ENCODE measurements at places on chromosomes 12 and 14.

- DNase-seq = no peak
These were observed 284.6 kb downstream of the TMEM132D start for GRCh38 chr12:129619271-129619670.

- DNase-seq = no peak
These were observed 189.4 kb upstream of the FBXO33 start for GRCh38 chr14:39621678-39622077.

- DNase-seq = no peak
These were observed at the start of gene TMEM132D for GRCh38 chr12:129903956-129904829. Gene TMEM132D, minus strand, starts transcription at chr12:129904025.

GRCh38 chr14:66069830-66070541 lies 416.2 kb upstream of the CCDC196 start:
- peak; percentile 81 for DNase-seq

GRCh38 chr12:30753233-30753632 lies 1.5 kb downstream of the CAPRIN2 start:
- no peak for DNase-seq

- no peak for DNase-seq
These were observed 50.0 kb downstream of the PPFIBP1 start for GRCh38 chr12:27573972-27574371.

DNA sequence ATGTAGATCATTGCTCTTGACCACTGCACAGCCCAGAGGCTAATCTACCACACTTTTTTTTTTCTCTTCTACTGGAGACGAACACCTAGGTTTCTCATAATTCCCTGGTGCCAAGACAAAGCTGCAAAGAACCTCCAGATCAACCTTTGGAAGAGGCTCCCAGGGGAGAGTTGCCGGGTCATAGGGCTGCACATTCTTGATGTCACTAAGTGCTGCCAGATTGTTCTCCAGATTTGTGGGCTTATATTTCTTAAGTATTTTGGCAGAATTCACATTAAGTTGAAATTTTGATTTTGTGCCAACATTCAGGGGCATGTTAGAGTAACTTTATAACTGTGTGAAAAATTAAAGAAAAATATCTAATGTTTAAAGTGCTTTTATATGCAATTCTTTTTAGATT lies 13.5 kb upstream of the PDZRN4 start:
- no peak for DNase-seq

GRCh38 chr14:38522724-38523123 lies 266.8 kb upstream of the CLEC14A start:
- no peak for DNase-seq

GRCh38 chr14:61444215-61444768 lies 122.9 kb downstream of the PRKCH start:
- no peak for DNase-seq

GRCh38 chr14:75333606-75334548 lies 55.2 kb downstream of the FOS start:
- DNase-seq = no peak

- DNase-seq = peak; percentile 23
These were observed 190.7 kb downstream of the DUSP6 start for GRCh38 chr12:89161557-89161956.

- no peak for DNase-seq
These were observed 53.6 kb upstream of the TRAF3 start for GRCh38 chr14:102723650-102724049.

DNA sequence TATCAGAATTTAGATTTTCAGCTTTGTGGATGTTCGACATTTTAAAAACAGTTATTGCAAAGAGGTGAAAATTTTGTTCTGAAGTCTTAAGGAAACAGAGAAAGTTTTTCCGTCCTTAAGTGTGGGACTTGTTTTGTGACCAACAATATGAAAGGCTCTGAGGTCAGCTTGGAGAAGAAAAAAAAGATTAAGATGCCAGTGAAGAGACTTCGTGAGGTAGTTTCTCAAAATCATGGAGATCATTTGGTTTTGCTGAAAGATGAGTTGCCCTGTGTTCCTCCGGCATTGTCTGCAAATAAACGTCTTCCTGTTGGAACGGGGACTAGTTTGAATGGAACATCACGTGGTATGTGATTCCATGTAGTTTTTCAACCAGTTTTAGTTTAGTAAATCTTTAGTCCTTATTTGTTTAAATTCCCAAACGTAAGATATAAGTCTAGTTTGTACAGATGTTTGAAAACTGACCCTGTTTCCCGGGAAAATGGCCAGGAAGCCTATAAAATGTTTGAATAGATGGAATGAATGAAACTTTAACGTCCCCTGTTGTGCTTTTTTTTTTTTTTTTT lies 682 bp downstream of the KIAA0586 start:
- DNase-seq = peak; percentile 18

- DNase-seq = no peak
These were observed 173.6 kb downstream of the ADAMTS20 start for GRCh38 chr12:43378448-43378847.

- DNase-seq = no peak
These were observed 75.1 kb downstream of the GLT1D1 start for GRCh38 chr12:128928361-128928760.

DNA sequence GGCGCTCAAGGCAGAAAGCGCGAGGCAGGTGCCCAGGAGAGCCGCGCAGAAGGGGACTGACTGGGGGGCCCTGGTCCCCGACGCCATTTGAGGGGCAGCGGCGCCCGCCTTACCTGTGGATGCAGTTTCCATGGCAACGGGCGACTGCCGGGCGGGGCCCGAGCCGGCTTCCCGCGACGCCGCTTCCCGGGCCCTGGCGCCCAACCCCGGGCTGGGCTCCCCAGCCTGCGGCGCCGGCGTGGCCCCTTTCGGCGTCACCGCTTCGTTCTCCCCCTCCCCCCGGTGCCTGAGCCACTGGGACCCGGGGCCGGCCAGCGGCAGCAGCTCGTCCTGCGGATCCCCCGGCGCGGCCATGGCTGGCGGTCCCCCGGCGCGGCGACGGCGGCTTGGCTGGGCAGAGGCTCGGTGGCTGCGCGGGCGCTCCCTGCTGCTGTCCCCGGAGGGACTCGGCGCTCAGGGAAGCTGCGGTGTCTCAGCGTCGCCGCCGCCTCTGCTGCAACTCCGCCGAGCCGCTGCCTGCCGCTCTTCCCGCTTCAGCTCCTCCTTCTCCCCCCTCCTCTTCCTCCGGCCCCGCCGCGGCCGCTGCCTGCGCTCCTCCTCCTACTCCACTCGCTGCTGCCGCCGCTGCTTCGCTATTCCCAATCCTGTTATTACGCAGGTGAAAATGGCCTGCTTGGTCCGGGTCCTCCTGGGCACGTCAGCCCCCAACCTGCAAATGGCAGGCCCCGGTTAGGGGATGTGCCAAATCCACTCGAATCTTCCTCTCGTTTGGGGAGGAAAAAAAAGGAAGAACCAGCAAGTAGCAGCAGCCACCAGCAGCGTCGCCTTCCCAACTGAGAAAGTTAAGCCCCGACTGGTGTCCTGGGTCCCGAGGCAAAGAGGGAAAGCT lies at the start of gene RTN1:
RTN1 (minus strand) TSS at position 500 of the 889 bp plus-strand sequence; CDS start at position 354, 146 bp downstream.
- DNase-seq = peak; percentile 54

- no peak for DNase-seq
These were observed 11.8 kb upstream of the GPR132 start for GRCh38 chr14:105076805-105077648.

DNA sequence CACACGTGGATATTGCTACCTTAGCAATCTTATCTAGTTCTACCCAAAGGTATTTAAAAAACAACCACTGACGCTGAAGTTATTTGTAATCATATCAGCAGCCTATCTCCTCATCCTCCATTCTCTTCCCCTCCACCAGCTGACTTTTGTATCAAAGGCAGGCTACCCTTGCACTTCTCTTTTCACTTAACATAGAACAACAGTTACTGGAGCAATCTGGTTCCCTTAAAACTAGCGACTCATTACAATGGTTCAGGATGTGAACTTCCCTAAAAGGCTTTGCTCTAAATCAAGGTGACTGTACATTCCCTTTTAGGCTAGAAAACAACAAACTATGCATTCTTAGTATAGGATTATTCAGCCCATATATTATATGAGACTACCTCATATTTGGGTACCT lies 404.7 kb downstream of the APAF1 start:
- DNase-seq = no peak

DNA sequence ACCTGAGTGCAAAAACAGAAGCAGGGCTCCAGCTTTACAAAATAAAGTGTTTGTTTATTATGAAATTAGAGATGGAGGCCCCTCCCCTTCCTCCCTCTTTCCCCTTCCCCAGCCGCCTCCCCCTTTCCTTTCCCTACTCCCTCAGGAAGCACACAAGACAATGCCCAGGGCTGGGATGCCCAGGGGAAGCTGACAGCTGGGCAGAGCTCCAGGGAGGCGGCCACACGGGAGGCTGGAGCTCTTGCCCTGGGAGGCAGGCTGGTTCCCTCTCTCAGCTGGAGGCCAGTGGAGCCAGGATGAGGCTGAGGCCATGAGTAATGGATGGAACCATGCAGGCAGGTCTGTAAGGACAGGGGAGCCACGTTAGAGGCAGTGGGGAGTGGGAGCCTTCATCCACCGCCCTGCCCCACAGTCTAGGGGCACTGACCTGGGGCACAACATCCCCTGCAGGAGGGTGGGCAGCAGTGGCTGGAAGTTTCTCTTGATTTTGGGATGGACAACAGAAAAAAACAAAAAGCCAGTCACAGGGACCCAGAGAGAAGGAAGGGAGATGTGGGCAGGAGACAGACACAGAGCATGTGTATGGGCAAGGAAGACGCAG lies 5.1 kb downstream of the PSMB11 start:
- DNase-seq = no peak

GRCh38 chr12:16526693-16527092 lies 79.3 kb downstream of the LMO3 start:
- DNase-seq = peak; percentile 10

GRCh38 chr12:57497223-57498131 lies 9.6 kb downstream of the MARS1 start:
- DNase-seq = no peak

GRCh38 chr12:56785874-56786273 lies 22.8 kb downstream of the HSD17B6 start:
- no peak for DNase-seq

GRCh38 chr12:29725587-29726320 lies 58.0 kb downstream of the TMTC1 start:
- no peak for DNase-seq

- DNase-seq = no peak
These were observed 14.2 kb upstream of the RASSF3 start for GRCh38 chr12:64595863-64596793.

- DNase-seq = peak; percentile 93
These were observed 80.8 kb upstream of the ACTN1 start for GRCh38 chr14:69059658-69060623.

DNA sequence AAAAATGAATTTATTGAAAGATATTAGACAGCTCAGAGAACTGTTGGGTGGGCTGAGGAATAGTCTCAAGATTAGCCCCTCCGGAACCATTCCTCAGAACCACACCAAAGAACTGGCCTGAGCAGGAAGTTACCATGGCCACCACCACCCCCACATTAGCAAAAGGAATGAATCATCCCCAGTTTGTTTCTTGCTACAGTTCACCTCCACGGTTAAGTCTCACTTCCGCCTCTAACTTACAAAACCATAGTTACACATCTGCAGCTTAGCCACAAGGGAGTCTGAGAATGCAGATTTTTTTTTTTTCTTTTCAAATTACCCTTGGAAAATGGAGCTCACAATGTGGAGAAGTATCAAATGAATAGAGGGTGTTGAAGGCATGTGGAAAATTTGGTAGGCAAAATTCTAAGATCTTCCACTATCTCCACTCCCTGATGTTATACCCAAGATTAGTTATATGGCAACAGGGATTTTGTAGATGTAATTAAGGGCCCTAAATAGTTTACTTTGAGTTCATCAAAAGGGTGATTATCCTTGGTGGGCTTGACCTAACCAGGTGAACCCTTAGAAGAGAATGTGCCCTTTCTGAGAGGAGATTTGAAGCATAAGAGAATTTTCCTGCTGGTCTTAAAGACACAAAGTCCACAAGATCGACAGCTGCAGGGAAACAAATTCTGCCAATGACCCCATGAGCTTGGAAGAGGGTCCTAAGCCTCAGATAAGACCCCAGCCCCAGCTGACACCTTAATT lies 129.8 kb upstream of the KRR1 start:
- DNase-seq = peak; percentile 33

GRCh38 chr14:92491782-92492181 lies 21.8 kb upstream of the RIN3 start:
- no peak for DNase-seq

GRCh38 chr12:91852634-91853033 lies 293.0 kb downstream of the BTG1 start:
- no peak for DNase-seq

DNA sequence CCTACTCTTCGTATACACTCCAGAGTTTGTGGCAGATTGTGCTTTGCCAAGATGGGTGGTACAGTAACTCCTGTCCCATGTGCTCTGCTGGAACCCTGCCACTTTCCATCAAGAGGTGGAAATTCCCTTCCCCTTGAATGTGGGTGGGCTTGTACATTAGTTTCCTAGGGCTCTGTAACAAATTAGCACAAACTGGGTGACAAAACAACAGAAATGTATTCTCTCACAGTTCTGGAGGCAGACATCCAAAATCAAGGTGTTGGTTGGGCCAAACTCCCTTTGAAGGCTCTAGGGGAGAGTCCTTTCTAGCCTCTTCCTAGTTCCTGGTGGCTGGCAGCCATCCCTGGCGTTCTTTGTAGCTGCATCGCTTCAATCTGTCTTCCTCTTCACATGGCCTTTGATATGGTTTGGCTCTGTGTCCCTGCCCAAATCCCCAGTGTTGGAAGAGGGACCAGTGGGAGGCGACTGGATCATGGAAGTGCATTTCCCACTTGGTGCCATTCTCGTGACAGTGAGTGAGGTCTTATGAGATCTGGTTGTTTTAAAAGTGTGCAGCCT lies 117.5 kb downstream of the VRK1 start:
- DNase-seq = no peak
